Esophagus mucosa (tissue), 1 donor: ENCODE measurements at places on chromosomes 2 and 18.

GRCh38 chr2:237482485-237482884 is 4.6 kb upstream of the MLPH start:
- ATAC-seq, result peak; percentile 54

DNA sequence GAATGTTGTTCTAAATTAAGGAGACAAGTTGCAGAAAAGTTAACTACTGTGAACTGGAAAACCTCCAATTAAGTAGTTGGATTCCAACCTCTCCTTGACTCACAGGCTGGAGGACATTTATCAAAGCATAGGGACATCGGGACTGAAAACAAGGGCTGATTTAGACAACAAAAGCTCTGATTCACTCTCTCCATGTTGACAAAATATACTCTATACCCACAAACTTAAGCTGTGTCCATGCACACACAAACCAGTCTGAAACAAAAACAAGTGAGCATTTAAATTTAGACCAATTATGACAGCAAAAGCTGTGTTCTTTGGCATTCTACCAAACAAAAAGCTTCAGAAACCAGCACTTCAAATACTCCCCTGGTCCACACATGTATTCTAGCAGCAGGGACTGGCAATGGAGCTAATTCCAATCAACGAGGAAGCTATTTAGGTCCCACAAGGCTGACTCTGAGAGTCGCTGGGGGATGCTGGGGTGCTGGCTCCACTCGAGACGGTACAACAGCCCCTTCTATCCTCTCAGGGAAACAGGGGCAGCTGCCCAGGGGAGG is 71.4 kb downstream of the NXPH2 start:
- no peak for ATAC-seq

DNA sequence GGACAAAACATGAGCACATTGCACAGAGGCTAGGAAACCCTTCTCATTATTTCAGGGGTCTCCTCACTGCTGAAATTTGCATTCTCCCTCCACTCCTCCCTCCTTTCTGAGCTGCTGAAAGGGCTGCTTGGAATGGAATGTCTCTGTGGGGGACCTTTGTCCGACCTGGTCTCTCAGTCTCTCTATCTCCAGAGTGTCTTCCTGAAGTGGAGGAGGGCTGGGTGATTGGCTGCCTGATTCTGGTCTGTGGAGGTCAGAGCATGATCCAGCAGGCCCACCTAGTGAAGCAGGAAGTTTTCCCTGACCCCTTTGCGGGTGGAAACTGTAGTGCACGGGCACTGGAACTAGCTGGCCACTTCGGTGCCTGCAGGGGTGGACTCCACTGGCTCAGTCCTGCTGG is 560.5 kb upstream of the HS6ST1 start:
- no peak for ATAC-seq

DNA sequence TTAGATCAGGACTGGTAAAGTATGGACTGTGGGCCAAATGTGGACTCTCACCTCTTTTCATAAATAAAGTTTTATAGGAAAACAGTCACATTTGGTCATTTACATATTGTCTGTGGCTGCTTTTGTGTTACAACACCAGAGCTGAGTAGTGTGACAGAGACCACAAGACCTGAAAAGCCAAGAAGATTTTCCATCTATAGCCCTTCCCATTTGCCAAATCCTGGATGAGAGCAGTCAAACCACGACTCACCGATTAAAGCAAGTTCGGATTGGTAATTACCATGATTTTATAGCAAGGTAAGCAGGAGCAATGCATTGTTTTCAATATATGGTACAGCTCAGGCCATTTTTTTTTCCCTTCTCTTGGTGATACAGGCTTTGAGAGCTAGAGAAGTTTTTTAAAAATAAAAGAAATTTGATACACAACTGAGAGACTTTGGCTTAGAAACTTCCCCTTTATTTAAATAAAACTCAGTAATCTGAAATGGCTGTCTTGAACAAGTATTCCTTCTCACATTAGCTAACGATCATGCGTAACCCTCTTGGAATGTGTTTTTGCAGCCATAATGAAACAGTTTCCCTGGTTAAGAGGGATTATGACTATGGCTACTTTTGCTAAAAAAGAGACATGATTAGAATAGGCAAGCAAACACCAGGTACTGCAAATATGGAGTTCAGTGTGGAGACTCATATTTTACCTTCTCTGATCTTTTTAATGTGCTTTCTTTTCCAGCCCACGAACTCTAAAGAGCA is 9.5 kb upstream of the MALL start:
- ATAC-seq, result no peak

DNA sequence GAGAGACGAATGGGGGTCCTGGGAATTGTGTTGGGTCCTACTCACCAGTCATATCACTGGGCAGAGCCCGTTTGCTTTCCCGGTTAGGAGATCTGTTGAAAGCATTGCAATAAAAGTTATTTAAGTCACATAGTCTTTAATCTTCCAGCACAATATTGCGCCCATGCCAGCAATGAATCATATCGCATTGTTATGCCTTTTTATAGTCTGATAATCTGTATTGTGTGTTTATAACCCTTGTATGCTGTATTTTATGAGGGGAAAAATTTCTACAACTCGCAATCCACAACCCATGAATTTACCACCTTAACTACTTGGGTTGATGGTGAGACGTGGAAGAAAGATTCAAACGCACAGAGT is 211.9 kb upstream of the SMIM21 start:
- ATAC-seq, result no peak

DNA sequence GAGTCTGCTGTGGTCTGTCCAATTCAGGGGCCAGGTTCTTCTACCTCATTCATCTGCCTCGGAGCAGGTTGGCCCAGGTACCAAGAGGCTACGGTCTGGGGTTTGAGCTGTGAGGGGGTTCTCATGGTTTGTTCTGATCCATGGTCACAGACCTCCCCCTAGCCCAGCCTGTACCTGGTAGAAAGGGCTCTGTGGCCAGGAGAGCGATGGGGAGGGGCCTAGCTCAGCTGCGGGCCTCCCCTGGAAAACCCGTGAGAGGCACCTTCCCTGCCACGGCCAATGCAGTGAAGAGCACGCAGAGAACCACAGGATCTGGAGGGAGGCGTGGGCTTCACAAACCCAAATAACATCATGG is 19.6 kb upstream of the ALLC start:
- ATAC-seq, result no peak

- no peak for ATAC-seq
These were observed 59.2 kb downstream of the RBMS1 start for GRCh38 chr2:160434254-160434948.

- ATAC-seq, result no peak
These were observed 265.5 kb downstream of the NAPG start for GRCh38 chr18:10791169-10791831.

- ATAC-seq, result no peak
These were observed 70.8 kb downstream of the FAM117B start for GRCh38 chr2:202705446-202706020.

DNA sequence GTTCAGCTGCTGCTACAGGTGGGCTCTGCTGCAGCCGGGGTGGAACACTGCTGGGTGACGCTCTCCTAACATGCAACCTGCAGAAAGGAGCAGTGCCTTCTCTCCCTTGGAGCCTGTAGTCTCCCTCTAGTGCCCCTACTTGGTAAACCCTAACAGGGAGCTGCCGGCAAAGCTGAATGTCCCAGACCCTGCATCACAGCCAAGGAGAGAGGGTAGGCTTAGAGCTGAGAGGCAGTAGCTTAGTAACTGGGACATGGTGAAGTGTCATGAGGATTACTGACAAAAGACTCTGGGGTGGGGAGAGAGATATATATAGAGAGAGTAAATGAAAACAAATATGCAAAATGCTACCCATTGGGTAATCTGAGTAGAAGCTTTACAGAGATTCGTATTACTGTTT is 9.9 kb downstream of the NCAPH start:
- ATAC-seq, result no peak

- ATAC-seq, result no peak
These were observed 75.9 kb upstream of the CAB39 start for GRCh38 chr2:230636684-230637271.

DNA sequence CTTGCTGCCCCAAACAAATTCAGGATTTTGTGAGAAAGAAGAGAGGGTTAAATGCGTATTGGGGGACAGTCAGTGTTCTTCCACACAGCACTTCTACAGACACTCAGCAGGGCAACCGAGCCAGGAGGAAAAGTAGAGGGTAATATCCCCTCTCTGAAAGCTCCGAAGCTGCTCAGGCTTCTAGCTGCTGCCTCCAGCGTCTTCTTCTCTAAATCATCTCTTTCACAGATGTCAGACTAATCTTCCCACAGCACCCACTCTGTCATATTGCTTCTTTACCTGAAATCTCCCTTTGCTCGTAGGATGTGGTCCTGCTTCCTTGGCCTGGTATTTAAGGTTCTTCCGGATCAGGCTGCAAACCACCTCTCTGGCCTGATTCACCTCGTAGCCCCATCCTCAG is 117.6 kb upstream of the HAAO start:
- no peak for ATAC-seq

DNA sequence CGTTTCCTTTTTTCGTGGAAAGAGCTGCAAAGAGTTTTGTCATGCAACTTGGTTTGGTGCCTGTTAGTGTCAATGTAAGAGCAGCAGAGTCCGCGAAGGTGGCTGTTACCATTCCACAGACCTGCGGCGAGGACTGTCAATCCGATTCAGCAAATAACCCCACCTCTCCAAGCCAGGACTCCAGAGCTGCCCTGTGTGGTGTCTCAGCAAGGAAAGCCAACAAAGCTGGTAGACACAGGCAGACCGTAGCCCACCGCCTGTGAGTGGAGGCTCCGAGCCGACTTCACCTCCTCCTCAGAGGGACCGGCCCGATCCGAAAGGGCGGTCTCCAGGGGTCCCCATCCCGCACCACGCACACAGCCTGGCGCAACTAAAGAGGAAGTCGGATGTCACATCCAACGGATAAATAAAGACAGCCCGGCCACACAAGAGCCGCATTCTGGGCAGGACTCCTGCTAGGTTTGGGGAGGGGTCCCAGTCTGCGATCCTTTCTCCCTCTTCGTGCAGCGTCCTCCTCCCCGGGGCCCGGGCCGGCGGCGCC is 819 bp downstream of the ANKRD44 start:
- peak; percentile 6 for ATAC-seq

DNA sequence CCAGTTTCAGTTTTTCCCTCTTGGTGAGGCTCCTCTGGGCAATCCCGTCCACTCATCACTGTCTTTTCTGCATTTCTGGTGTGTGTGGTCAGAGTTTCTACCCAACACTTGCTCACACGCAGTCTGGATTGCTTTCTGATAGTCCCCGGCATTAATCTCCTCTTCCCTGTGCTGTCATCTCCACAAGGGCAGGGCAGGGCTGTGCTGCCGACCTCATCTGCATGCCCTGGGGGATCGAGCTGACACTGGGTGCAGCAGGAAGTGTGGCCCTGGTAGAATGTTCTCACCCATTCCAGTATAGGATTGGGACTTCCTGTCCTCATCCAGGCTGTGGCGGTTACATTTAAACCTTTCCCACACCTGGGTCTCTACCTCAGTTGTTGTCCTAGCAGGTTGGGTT is 80.0 kb upstream of the FAM136A start:
- peak; percentile 97 for ATAC-seq

DNA sequence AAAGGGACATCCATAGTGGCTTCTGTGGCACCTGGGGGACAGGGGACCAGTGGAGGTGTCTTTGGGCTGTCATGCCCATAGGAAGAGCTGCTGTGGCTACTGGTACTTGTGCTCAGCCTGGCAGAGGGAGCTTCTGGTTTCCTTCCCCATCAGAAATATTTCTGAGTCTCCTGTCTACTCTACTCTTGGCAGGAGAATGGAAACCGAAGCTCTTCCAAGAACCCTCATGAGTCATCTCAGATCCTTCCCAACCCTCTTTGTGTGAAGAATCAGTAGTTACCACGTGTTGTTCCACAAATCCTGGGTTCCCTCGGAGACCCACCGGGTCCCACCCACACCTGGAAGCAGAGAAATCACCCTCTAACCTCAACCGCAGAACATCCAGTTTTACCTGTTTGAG is 234.9 kb downstream of the FHOD3 start:
- ATAC-seq, result peak; percentile 92

DNA sequence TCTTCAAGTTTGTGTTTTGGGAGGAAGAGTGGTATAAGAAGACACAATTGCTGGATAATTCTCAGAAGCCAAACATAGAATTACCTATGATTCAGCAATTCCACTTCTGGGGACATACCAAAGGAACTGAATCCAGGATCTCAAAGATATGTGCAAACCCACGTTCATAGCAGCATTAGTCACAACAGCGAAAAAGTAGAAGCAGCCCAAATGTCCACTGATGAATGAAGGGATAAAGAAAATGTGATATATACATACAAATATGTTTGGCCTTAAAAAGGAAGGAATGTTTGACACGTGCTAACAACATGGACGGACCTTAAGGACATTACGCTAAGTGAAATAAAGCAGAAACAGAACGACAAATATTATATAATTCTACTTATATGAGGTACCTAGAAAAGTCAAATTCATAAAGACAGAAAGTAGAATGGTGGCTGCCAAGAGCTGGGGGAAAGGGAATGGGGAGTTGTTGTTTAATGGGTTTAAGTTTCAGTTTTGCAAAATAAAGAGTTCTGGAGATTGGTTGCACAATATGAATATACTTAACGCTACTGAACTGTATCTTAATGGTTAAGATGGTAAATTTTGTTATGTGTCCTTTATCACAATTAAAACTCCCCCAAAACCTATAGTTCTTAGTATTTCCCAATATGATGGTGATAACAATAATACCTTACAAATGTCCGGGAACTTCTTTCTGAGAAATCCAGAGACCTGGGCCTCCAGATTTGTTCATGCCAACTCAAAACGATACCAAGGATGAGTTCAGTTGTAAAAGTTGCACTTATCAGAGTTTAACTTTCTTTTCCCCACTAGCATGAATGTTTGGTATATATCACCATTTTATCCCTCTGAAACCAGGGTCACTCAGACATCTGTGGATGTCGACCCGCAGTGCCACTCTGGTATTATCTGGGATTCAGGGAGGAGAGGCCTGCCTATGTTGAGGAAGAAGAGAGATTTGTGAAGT is 33.7 kb upstream of the WIPF1 start:
- no peak for ATAC-seq

DNA sequence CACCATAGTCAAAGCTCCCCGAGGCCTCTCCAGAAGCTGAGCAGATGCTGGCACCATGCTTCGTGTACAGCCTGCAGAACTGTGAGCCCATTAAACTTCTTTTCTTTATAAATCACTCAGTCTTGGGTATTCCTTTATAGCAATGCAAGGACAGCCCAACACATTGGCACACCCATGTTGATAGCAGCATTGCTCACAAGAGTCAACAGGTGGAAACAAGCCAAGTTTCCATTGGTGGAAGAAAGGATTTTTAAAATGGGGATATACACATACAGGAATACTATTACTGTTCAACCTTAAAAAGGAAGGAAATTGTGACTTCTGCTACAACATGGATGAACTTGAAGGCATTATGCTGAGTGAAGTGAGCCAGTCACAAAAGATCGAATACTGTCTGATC is 186.8 kb upstream of the RAB12 start:
- ATAC-seq, result no peak

DNA sequence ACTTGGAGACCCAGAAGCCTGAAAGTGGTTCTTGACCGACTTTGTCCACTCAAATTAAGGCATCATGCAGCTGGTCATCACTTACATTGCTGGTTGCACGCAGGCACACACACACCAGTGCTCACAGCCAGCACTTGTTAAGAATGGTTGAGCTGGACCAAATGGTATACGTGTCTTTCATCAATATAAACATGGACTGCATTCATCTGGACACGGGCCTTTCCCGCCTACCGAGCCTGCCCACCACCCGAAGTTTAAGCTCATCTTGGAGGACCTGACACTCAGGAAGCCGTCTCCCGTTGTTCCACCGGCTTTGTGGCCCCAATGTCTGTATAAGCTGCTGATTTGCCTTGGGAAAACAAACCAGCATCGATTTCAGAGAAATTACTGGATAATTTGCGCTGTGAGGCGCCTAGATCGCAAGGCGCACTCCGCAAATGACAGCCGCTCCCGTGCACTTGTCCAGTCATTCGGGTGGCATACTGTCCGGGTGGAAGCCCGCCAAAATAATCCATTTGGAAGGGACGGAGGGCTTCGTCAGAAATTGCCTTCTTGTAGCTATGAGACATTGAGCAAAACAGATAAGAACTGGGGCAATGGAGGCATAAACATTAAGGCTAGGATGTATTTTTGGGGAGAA is 40.1 kb upstream of the AKAIN1 start:
- ATAC-seq, result peak; percentile 30
